Panc1 (cell line): ENCODE measurements at places on chromosomes 12 and 14.

- no peak for DNase-seq
These were observed 35.9 kb upstream of the CEP83 start for GRCh38 chr12:94495445-94496115.

- peak; percentile 18 for DNase-seq
These were observed 12.0 kb downstream of the CLSTN3 start for GRCh38 chr12:7142056-7142644.

GRCh38 chr14:103139132-103140025, 16.1 kb downstream of the TNFAIP2 start:
- DNase-seq = no peak

- DNase-seq = no peak
These were observed 23.2 kb downstream of the NT5DC3 start for GRCh38 chr12:103817791-103818190.

DNA sequence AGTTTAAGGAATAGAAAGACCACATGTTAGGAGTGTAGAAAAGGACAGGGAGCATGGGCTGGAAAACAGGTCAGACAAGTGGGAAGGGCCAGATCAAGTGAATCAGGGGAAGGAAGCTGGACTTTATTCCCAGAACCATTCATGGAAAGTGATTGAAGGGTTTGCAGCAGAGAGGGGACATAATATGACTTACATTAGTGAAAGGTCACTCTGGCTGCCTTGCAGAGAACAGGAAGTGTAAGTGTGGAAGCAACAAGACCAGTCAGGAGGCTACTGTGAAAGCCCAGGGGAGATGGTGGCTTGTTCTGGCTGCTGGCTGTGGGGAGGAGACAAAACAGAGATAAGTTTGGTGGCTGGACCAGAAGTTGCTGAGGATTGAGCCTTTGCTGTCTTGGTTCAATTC, 69.1 kb downstream of the VCPKMT start:
- no peak for DNase-seq

- DNase-seq = no peak
These were observed 208.7 kb upstream of the FOXN3 start for GRCh38 chr14:89625731-89626232.

GRCh38 chr14:53792909-53793308, 163.7 kb downstream of the BMP4 start:
- no peak for DNase-seq

DNA sequence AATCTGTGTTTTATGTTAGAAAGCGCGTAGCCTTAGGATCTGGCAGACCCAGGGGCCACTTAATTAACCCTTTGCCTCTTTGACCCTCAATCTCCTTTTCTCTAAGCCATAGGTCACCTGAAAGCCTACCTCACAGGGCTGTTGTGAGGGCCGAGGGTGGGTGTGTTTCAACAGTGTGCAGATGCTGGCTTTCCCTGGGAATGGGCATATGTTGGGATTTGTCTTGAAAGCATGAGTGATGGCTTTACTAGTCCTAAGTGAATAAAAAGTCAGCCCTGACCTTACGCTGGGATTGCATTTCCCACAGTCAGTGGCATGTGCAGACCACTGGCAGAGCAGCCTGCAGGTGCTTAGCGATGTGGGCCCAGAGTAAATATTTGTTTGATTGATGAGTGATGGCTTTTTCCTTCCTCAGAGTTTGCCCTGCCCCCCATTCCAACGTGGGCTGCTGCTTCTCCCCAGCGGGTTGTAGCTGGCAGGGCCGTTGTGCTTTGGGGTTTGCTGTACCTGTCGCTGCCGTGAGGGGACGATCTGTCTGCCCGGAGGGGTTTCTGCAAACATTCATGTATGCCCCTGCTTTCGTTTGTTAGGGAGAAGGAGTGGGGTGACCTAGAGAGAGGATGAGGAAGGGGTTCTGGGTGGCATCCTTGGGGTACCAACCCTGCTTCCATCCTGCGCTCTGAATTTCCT, 31.5 kb downstream of the MEG3 start:
- DNase-seq = no peak

GRCh38 chr14:67319142-67319541, 40.5 kb downstream of the ATP6V1D start:
- DNase-seq = no peak

DNA sequence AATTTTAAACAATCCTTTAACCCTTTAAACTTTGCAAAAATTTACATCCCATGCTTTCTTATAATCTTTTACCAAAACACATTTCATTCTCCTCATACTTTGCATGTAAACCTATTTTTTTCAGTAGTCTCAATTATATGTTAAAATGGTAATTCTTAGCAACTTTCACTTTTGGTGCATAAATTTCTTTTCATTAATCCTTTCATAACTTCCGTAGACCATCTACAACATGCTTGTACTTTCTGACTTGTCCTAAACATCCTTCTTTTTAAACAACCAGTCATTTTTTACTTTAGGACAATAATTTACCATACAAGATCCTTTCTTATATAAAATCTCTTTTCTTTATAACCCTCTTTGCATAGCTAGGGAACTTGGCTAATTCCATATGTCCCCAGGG, 19.5 kb downstream of the CCDC91 start:
- DNase-seq = no peak

- DNase-seq = no peak
These were observed 24.6 kb downstream of the PLEKHH1 start for GRCh38 chr14:67557656-67558055.

- no peak for DNase-seq
These were observed 17.7 kb upstream of the POP5 start for GRCh38 chr12:120598674-120599463.

DNA sequence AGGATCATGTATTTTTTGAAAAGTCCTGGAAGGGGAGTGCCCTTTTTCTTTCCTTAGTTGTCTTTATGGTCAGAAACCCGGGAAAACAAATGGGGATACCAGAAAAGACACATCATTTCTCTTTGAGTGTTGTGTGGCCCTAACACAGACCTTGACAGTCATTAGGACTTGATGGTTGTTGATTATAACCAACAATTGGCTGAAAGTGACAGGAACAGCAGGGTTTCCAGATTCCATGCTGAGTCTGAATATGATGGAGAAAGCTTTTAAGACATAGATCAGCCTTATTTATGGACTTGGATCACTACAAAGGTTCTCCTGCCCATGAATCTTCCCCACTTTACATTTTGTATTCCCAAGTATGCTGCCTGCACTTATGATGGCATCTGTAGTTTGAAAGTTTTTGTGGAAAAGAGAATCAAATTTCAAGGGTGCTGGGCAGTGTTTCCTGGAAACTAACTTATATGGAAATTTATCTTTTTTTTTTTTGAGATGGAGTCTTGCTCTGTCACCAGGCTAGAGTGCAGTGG, 30.4 kb downstream of the POLR3B start:
- no peak for DNase-seq

DNA sequence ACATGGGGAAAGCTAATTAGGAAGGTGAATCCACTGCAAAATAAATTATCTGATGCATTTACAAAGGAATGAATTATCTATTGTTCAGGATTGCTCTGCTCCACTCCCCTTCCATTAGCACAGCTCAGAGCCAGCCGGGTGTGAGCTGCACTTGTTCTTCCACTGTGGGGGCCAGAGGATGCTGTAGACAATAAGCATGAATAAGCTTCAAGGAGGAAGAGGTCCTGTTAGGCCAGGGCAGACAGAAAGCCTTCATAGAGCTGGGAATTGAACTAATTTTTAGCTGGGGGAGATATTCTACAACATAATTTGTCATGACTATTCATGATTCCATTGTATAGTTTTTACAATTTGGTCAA, 137.6 kb upstream of the MAX start:
- DNase-seq = no peak

- no peak for DNase-seq
These were observed 207.0 kb upstream of the CDKN3 start for GRCh38 chr14:54189748-54190354.

- no peak for DNase-seq
These were observed 66.3 kb downstream of the SLC2A13 start for GRCh38 chr12:40039598-40039997.

DNA sequence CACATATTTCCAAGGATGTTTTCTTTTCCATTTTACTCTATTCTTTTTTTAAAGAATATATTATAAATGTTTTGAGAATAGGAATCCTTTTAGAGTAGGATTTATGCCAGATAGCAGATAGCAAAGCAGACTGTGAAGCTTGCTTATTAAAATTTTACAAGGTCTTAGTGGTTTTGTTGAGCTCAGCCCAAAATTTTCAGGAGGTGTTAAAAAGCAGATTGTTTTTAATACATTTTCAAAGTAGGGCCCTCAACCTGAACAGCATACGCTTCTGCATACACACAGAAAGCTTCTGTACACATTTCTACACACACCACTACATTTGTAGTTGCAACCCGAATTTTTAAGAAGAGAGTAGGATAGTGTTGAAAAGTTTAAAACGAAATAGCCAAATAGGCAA, 151.0 kb downstream of the EPS8 start:
- no peak for DNase-seq

GRCh38 chr12:71430756-71431155, 8.8 kb upstream of the LGR5 start:
- DNase-seq = no peak

DNA sequence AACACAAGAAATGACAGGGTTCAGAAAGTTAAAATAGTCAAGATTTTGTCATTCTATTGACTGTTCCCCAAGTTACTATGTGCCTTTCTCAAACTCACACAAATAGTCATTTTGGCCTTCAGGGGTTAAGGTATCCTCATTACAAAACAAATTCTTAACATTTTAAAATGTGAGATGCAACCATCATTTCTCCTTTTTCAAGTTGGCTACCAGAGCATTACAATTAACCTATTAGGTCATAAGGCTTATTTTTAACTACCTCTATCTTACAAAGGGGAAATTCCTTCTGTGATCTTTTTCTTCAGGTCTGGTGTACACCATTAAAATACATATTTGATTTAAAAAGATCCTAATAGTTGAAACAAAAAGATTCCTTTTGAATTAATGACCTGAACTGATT, 61.2 kb downstream of the SLC38A1 start:
- DNase-seq = no peak

- no peak for DNase-seq
These were observed 237.6 kb upstream of the CRY1 start for GRCh38 chr12:107330831-107331431.

DNA sequence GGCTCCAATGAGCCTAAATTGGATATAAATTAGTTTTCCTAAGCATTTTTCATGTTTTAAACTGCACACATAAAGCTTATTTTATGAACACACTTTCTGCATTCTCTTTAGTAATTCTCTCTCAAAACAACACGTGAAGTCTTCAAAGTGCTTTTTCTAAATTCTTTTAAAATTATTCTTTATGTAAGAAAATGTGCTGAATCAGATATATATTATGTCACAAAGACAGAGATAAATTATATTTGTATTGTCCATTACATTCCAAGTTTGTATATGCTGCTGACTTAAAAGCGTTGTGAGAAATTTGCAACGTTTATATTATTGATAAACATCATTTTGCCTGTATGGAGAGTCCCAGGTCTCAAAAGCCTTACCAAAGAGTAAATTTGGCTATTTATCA, 465.2 kb downstream of the BCAT1 start:
- DNase-seq = no peak

- DNase-seq = no peak
These were observed 164.8 kb downstream of the NPAS3 start for GRCh38 chr14:33103489-33103888.

- no peak for DNase-seq
These were observed 294.6 kb downstream of the GXYLT1 start for GRCh38 chr12:41850046-41850445.

GRCh38 chr12:89928467-89928866, 219.8 kb upstream of the ATP2B1 start:
- no peak for DNase-seq

DNA sequence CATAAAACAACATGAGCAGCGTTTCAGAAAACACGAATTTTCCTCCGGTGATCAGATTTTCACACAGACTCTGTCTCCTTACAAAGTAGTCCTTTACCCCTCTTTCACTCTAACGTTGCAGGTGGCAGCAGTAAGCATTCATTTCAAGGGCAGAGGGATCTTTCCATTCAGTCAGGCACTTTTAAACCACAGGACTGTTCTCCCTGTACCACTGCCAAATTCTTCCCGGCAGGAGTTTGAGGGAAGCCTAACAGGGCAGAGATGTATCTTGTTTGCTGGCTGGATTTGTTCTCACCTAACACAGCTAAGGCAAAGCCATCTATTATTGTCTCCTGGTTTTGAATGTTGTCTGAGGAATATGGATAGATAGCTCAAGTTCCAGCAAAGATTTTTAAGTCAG, 1187.3 kb upstream of the SEL1L start:
- no peak for DNase-seq

DNA sequence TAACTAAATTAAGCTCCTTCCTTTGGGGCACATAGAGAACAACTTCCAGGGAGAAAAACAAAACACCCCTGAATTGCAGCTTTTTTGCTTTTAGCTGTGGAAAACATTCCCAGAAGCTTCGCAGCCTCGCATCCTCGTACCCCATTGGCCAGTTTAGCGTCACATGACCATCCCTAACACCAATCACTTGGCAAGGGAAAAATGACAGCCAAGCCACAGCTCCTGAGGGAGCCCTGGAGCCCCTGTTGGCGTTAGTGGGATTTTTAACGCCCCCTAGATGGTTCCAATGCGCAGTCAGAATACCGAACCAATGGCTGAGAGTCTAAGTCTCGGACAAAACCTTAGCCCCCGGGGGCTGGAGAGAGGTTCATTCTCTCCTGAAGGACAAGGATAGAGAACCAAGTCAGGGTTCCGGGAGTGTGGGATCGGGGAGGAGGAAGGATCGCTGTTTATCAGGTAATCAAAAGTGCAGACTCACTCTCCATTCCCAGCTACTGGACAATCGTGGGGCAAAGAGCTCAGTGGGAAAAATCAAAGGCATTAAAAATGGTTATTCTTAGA, 135.6 kb upstream of the HIF1A start:
- DNase-seq = no peak

DNA sequence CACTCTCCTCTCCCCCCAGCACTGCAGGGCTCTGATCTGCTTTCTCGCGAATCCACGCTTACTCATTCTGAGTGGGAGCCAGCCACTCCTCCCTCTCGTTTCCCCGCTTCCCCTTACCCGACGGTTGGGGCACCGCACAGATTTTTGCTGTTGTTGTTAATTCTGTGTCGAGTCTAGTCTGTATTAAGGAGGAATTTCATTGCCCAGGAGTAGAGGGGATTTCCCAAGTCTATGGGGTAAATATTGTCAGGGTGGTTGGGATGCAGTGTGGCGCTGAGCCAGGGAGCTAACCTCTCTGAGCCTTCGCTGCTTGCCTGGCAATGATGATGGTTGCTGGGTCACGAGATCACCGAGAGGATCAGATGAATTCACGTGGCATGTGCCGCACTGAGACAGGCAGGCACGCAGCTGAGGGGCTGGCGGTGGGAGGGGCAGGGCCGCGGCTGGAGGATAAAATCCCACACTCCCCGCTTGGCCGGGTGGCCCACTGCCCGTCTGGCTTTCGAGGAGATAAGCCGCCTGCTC, 18.5 kb downstream of the NCOR2 start:
- no peak for DNase-seq

GRCh38 chr14:101982621-101983020, 18.2 kb downstream of the DYNC1H1 start:
- no peak for DNase-seq

DNA sequence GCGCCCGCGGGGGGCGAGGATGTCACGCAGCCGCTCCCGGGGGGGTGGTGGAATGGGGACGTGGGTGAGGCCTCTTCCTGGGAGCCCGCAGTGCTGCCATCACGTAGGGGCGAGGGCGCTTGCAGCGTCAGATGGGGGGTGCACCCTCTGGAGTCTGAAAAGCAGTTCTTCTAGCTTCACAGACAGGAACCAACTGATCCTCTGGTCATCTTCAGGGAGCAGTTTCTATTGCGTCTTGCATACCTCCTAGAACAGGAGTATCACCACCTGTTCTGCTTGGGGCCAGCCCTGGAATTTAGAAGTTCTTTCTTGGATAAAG, 36.9 kb upstream of the PRIMA1 start:
- no peak for DNase-seq
